ENCODE measurements at places on chromosomes 5 and 9. TPM values are rescaled to one million over a fixed set of nuclear protein-coding genes. Genes with fewer than 3 reads are reported as not detected.
A peak's percentile ranks its signal among the peaks of the same experiment; 100 is the strongest.

GRCh38 chr5:5886812-5887486, 464.5 kb downstream of the ICE1 start:
- ATAC-seq = peak; percentile 58

- peak; percentile 93 for ATAC-seq
These were observed 6.6 kb upstream of the XPA start for GRCh38 chr9:97703437-97704344.

The PCDHB14 gene
- total RNA-seq = not detected

DNA sequence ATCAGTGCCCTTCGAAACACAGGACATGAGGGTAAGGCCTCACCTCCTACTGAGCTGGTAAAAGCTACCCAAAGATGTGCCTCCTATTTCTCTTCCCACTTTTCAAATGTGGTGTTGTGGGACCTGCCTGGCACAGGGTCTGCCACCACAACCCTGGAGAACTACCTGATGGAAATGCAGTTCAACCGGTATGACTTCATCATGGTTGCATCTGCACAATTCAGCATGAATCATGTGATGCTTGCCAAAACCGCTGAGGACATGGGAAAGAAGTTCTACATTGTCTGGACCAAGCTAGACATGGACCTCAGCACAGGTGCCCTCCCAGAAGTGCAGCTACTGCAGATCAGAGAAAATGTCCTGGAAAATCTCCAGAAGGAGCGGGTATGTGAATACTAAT, 1.9 kb downstream of the IRGM start:
- ATAC-seq = no peak

DNA sequence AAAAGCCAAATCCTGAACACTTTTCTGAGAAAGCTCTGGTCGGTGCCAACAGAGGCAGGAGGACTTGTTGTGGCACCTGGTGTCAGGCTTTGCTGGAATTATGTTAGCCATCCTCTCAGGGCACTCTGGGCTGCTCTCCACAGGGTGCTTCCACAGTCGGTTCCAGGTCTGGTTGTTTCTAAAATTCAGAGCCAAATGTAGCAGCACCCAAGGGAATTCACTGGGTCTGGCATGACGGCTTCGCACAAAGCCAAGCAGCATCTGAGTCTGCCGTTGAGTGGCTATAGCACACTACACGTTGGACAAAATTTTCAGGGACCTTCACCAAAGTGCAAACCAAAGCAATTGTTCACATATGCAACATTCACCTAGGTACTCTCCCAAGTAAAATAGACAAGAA, 110.2 kb downstream of the PJA2 start:
- no peak for ATAC-seq

The PTGES gene
- not detected for total RNA-seq

GRCh38 chr5:98771382-98772109, 1.9 kb upstream of the RGMB start:
- no peak for ATAC-seq

- ATAC-seq = no peak
These were observed 84.6 kb downstream of the DAB2IP start for GRCh38 chr9:121735793-121736770.

GRCh38 chr9:91580136-91580535, 156.5 kb upstream of the NFIL3 start:
- no peak for ATAC-seq

DNA sequence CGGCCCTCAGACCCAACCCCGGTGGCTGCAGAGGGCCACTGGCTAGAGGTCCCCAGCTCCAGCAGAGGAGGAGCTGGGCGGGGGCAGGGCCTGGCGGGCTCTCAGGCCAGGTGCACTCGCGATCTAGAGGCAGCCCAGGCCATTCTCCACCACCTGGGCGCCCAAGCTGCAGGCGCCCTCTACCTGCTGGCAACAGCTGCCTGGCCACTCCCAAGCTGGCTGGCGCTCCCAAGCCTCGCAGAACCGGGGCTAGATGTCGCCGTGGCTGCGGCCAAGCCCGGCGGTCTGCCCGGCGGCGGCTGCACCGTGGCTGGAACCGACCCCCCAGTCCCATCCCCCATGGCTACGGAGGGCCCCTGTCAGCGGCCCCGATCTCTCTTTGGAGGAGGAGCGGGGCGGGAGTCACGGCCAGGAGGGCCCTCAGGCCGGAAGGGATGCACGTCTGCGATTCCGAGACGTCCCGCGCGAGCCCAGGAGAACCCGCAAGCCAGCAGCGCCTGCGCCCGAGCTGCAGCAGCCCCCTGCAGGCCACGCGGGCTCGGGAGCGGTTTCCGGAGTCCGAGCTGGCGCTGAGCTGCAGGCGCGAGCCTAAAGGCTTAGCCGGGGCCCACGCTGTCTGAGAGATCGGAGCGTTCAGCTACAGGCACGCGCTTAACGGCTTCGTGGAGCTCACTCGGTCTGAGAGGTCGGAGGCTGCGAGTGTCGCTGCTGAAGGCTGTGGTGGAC, 44.3 kb upstream of the BICD2 start:
- peak; percentile 72 for ATAC-seq

The SLC22A4 gene
- total RNA-seq = 0.58 TPM

The ADAMTS12 gene
- total RNA-seq = not detected

The KLF9 gene
- total RNA-seq = 9.1 TPM

DNA sequence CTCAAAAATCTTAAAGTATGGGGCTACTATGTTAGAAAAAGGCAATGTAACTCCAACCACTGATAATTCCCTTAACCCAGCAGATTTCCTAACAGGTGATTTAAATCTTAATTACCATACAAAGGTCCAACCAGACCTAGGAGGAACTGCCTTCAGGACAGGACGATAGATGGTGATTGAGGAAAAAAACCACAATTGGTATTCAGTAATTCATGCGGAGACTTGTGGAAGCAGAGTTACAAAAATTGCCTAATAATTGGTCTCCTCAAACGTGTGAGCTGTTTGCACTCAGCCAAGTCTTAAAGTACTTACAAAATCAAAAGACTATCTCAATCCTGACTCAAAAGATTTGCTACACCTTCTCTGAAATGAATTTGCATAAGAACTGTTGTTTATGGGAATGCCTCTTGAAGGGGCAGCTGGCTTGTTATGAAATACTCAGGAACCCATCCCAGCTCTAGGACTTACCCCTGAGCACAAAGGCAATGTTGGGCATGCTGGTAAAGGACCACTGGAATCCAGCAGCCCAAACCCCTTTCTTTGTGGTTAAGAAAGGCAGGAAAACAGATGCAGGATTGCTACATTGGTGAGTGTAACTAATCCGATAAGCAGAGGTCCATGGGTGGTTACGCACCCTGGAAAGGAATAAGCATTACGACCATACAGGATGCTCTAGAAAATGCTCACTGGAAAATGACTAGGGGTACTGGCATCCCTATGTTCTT, 26.7 kb upstream of the EPB41L4A start:
- ATAC-seq = no peak

DNA sequence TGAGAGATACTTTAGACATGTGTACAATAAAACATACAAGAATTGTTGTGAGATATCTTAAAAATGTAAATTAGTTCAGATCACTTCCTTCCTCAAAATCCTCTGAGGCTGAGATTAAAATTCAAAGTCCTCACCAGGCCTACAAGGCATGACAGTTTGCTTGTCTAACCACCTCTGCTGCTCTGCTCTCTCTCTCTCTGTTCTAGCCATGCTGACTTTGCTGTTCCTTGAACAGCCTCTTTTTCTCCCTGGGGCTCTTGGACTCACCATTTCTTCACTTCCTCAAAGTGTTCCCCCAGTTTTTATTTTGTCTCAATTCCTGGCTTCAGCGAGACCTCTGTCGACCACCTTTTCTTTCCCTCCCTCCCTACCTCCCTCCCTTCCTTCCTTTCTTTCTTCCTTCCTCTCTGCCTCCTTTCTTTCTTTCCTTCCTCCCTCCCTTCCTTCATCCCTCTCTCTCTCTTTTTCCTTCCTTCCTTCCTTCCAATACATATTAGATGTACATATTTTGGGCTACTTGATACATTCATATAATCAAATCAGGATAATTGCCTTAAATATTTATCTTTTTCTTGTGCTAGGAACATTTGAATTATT, 27.0 kb downstream of the CATSPER3 start:
- no peak for ATAC-seq

DNA sequence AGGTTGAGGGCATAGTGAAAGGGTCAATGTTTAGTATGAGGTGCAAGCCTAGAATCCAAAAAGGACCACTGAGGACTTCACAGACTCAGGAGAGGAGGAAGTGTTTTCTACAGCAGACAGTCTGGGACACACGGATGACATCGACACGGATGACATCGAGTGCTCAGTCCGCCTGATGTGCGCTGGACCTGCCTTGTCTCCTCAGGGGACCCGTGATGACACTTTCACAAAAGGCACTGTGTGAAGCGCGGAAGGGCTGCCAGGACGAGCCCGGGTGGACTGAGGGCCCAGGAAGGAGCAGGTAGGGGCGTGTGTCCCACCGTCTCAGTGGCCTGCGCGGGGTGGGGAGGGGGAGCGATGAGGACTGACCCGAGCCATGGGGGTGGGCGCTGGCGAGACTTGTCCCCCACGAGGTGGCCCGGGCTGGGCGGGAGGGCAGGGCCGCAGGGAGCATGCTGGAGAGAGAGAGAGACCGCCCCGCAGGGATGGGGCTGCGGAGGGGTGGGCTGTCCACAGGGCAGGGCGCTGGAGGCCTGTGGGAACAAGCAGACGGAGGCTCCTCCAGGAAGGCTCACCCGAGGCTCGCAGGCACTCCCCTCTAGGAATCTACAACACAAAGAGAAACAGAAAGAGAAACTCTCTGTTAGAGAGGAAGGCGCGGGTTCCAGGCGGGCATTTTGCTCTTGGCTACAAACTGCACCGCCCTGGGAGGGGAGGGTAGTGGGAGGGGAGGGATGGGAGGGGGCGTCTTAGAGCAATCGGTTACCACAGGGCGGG, 54.9 kb downstream of the USP20 start:
- peak; percentile 3 for ATAC-seq

- ATAC-seq = no peak
These were observed 15.3 kb upstream of the RPL26L1 start for GRCh38 chr5:172943906-172944305.

DNA sequence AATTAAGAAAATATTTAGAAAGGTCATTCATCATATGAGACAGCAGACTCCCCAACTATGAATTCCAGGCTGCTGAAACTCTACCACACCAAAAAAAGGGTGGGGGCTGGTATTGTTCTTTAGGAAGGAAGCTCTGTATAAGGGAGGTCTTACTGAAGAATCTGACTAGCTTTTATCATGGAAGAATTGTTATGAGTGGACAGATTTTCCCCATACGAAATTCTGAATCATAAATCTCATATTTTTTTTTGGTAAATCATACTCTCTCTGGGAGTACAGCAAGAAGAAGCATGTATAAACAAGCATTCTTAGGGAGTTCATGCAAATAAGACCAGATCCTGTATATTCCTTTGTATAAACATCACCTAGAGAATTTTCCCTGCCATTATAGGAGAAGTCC, 220.0 kb downstream of the SLC12A2 start:
- ATAC-seq = no peak

DNA sequence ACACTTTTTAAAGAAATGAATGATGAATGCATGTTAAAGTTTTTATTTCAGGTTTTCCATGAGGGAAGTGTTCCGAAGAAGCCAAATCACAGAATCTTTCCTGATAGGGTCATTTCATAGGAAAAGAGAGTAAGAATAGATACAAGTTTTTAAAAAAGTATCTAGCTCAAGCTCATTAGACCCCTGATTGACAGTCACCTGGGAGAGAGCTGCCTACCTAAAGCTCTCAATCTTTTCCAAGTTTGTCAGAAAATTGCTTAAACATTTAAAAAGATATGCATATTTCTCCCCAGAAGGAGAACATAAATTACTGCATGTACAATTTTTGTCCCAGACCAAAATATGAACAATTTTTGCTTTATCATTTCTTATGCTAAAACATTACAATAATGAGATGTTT, 47.9 kb upstream of the CHSY3 start:
- ATAC-seq = no peak

DNA sequence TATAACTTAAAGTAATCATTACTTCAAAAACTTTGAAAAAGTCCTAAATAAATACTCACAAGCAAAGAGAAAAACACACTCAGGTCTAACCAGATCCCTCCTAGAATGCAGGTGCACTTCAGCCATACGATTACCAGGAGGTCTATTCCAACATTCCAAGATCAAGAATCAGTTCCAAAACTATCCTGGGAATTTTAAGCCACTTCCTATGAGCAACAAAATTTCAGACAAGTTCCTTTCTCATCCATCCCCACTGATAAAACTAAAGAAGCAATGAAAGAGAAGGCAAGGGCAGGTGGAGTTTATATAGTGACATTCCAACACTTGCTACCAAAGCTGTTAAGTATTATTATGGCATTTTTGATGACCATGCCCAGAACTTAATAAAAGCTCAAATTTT, 29.6 kb downstream of the MLLT3 start:
- no peak for ATAC-seq

DNA sequence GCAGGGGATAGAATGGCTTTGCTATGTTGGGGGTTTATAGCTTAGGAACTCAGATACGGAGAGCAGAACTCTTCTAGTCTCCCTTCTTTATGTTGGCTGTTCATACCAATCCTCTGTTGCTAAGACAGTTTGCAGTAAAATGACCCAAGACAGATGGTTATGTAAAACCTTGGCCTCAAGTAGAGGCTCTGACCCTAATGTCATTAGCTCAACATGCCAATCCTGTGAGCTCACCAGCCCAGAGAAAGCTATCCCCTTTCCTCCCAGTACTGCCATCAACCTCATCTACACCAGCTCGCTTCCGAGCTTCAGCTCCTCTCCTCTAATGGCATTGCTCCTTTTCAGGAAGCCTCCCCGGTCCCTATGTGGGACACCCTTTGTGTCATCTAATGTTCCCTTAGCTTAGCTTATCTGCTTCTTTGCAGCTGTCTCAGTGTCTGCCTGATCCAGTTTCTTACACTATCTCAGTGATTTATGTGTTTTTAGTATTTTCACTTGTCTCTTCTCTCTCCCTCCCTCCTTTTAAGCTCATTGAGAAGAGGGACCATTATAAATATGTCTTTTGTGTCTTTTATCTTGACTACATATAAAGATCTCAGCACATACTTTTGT, 281.3 kb upstream of the CLINT1 start:
- no peak for ATAC-seq

The POU5F2 gene
- 2.1 TPM for total RNA-seq

GRCh38 chr5:106195679-106196474, 1474.9 kb downstream of the EFNA5 start:
- ATAC-seq = no peak

GRCh38 chr9:129609486-129610212, 11.3 kb downstream of the C9orf50 start:
- peak; percentile 51 for ATAC-seq

The GAPVD1 gene
- total RNA-seq = 51.4 TPM

- ATAC-seq = no peak
These were observed 4.0 kb upstream of the DEPDC1B start for GRCh38 chr5:60703944-60704343.

The FAM163B gene
- total RNA-seq = not detected

The LCN12 gene
- total RNA-seq = 0.54 TPM

The TEK gene
- not detected for total RNA-seq

Data from activated T-helper 17 cell treated with anti-CD3 and anti-CD28 coated beads, Interleukin-2, amount 50 U/mL, for 72 hours (primary cell).